ENCODE measurements at places on chromosomes 5 and 9.

GRCh38 chr9:109745335-109746283 lies 34.4 kb upstream of the PALM2AKAP2 start:
- no peak for DNase-seq

- no peak for DNase-seq
Measured at GRCh38 chr5:76990899-76991459, 38.1 kb downstream of the CRHBP start.

DNA sequence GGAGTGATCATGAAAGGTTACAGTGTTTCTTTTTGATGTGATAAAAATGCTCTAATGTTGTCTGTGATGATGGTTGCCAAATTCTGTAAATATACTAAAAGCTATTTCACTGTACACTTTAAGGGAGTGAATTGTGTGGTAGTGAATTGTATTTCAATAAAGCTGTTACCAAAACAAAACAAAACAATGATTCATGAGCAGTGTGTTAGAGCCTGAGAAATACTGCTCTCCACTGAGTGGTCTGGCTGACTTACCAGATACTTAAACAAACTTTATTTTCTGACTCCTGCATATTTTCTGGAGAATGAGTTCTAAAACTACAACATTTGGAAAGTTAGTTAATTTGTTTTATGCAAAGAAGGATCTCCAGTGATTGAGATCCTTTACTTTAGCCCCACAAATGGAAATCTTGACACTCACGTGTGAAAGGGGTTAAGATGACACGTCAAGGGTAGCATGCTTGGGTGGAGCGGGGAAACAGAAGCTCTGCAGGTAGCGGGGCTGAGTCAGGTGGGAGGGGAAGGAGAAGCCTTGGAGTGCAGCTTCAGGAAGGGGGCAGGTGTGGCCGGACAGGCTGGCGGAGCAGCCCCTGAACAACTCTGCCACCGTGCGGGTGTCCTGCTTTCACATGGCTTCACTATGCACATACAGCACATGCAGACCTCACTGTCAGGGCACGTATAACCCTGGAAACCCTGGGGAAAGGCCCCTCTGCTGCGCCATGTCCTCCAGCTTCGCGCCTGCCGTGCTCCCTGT lies 256.7 kb downstream of the IRX1 start:
- no peak for DNase-seq

- DNase-seq: no peak
Measured at GRCh38 chr5:135234666-135235401, 164.2 kb downstream of the MACROH2A1 start.

DNA sequence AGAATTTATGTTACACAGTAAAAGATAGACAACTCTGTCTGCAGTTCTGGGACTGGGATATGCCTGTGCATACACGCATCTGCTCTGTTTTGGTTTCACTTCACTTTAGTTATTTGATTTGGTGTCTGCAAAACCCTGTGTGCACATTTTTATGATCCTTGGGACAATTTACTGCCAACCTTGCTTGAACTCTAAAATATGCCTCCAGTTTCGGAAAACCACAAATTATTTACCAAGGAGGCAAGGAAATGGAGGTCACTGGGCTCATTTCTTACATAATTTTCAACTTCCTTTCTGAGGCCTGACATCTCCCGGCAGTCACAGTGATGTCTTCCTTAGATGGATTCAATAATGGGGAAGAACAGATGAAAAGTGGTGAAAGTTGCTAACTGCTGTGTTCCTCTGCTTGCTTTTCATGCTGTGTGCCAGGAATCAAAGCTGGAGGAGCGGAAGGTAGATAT lies 61.2 kb upstream of the TAF11L2 start:
- DNase-seq: no peak

DNA sequence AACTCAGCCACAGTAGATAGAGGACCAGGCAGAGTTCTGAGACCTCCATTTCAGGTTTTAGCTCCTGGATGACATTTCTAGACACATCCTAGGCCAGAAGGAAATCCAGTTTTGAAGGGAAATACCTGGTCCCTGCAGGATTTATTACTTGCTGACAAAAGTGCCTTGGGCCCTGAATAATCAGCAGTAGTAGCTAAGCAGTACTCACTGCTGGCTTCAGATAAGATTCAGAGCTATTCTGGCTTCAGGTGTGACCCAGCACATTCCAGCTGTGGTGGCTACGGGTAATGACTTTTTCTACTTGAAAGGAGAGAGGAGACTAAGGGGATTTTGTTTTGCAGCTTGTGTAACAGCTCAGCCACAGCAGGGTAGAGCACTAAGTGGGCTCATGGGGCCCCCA lies 34.0 kb downstream of the NDUFAF2 start:
- DNase-seq: no peak

GRCh38 chr9:124271660-124272059 lies 13.9 kb downstream of the NEK6 start:
- no peak for DNase-seq

- no peak for DNase-seq
Measured at GRCh38 chr5:150804388-150804787, 25.8 kb downstream of the SMIM3 start.

GRCh38 chr9:120446671-120447070 lies 133.3 kb downstream of the CDK5RAP2 start:
- DNase-seq: no peak

GRCh38 chr5:72498284-72498683 lies 8.9 kb downstream of the ZNF366 start:
- DNase-seq: no peak

DNA sequence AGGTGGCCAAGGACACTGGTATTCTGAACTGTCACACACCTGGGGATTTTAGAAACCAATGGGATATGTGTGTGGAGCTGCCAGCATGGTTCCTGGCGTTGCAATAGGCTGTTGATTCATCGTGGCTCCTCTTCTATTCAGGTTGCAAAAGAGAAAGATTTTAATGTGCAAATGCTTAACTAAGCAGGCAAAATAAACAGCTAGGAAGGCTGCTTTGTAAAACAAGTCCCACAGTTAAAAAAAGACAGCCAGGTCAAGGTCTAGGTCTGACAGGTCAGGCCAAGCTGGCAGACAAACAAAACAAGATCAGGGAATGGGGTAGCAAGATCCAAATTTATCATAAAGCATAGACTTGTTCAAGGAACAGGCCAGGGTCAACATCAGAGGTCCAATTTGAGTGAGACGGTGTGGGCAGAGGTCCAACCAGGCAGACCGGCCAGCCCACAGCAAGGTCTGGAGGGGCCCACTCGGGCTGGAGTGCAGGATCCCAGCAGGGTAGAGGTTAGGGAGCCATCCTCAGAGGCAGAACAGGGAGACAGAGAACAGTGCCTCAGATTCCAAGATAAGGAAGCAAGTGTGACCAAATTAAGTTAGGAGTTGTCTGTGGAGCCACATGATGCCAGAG lies 45.6 kb downstream of the SUB1 start:
- DNase-seq: no peak

GRCh38 chr9:94127806-94128205 lies 43.5 kb downstream of the PTPDC1 start:
- no peak for DNase-seq

GRCh38 chr5:14134771-14135170 lies 8.4 kb upstream of the TRIO start:
- DNase-seq: no peak

- DNase-seq: no peak
Measured at GRCh38 chr9:132011309-132011708, 68.4 kb downstream of the MED27 start.

GRCh38 chr5:39201781-39202596 lies 17.4 kb downstream of the FYB1 start:
- DNase-seq: no peak

- no peak for DNase-seq
Measured at GRCh38 chr9:80883826-80884579, 805.3 kb downstream of the TLE1 start.

DNA sequence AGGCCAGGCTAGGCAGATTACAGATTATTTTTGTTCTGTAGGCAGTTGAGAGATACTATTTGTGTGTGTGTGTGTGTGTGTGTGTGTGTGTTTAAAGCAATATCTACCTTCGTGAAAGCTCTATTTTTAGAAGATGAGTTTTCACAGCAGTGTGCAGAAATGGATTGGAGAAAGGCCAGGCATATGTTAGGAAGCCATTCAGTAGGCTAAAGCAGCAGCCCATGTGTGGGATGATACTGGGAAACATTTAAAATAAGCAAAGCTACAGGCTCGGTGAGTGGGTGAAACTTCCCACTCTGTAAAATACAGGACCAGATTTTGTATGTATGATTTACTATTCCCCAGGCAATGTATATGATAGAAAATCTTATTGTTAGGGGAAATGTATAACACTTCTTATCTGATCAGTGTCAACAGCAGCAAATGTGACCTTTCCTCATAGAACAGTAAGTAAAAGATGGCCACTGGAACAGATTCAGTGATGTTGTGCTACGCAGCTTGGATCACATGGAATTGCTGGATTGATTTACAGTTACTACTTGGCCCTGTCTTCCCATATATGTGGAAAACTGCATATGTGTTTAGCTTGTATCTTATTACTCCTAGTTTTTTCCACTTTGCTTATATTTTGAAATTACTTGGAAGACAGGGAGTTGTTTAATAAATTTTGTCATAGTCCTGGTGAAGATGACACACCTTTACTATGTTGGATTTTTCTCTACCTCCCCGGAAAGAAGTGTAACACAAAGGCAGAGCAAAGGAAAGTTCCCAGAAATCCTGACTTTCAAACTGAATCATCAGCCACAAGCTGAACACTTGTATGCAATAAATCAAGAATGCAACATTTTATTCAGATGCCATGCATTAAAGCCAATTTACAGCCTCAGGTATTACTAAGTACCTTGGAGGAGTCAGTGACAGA lies 1077.7 kb upstream of the SEMA6A start:
- DNase-seq: no peak

DNA sequence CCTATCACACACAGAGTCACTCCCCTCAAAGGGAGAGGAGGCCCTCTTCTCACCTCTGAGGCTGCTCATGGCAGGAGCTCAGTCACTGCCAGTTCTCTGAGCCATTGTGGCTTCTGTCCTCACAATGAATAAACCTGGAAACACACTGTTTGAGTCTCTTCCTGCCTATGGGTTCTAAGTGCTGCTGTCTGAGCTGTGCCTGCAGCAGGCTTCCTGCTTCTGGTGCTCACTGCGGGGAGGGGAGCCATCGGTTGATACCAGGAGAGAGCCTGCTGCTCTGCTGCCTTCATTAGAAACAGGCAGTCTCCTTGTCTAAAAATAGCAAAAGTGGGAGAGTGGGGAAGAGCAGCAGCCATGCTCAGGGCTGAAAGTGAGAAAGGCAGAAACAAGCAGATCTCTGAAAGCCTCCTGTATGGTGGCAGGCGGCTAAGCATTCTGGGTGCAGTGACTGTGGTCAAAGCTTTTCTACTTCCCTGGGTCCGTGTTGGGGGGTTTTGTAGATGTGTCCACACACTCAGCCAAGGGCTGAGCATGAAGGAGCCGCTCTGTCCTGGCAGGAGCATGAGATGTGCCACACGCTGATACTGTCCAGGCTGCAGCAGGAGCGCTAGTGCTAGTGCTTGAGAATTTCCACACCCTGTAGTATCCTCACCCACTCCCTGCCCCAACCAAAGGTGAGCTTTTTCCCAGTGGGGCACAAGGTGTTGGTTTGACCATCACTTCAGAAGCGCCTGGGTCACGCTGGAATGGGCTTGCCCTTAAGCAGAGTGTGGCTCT lies 34.2 kb downstream of the PRKACG start:
- DNase-seq: no peak

GRCh38 chr9:133889584-133890301 lies 102.4 kb downstream of the VAV2 start:
- DNase-seq: peak; percentile 71

DNA sequence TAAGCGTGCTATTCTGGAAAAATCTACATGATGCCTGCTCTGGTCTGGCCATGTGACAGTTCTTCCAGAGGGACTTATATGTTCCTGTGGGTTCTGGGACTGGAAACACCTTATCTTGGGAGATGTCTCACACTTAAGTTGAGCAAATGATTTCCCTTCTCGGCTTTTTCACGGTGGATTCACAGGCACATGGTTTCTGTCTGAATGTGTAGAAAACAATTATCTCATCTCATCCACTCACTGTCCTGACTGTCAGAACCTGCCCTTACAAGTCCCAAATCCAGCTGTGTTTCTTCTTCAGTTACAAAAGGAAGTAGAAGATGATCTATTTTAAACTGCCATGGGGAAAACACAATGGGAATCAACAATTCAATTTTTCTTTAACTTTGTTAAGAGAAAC lies 184.0 kb downstream of the SYK start:
- DNase-seq: no peak

DNA sequence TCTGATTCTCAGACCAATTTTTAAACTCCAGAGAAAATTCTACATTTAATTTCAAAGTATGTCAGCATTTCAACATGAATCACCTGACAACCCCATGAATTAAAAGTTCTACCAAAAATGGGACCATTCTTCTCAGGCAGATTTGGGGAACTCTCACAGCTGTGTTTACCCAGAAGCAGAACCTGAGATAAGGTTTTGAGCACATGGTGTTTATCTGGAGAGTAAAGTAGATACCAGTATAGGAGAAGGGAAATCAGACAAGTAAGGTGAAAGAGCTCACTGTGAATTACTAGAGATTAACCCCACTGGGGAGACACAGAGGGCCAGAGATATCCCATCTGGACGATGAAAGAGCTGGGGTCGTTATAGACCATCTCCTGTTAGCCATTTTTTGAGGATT lies 729.1 kb downstream of the DNAH5 start:
- no peak for DNase-seq

DNA sequence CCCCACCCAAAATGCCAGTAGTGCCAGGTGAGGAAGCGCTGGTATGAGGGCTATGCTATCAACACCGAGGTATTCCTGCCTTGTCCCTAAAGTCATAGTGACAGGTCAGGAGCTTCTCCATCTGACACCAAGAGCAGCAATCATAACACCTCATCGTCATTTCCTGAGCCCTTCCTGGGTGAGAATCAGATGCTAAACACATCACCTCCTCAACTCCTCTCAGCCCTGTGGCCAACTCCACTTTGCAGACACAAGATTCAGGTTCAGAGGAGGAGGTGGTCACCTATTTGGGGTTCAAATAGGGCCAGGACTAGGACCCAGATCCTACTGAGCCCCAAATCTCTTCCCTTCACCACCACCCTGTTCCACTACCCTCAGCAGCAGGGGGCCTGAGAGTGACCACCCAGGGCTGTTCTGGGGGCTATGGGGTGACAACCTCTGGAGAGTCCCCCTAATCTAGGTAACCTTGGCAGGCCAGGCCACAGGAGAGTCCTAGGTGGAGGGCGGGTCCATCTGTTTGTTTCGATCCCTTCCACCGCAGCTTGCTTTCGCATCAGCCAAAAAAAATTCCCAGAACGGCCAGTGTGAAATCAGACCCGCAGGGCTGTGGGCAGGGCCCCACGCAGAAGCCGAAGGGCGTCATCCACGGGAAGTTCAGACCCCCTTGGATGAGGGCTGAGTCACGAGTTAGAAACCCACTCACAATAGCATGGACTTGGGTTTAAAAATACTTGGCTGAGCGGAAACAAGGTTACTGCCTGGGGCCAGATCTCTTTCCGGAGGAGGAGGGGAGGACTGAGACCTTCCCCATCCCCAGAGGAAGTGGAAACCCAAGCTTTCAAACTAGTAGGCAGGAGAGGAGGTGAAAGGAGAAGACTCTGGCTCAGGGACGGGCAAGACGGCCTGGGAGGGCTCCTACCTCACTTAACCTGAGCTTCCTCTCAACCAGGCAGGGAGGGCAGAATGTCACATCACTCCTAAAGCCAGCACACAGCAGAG lies 8.7 kb downstream of the STK10 start:
- DNase-seq: no peak

GRCh38 chr5:122779451-122779850 lies 4.6 kb downstream of the SNX2 start:
- no peak for DNase-seq

GRCh38 chr9:112032743-112033142 lies 136.1 kb downstream of the UGCG start:
- no peak for DNase-seq
